Cardiac ventricle fibroblast (primary cell): ENCODE measurements at places on chromosomes 3 and 15. TPM values are rescaled to one million over a fixed set of nuclear protein-coding genes. Genes with fewer than 3 reads are reported as not detected.

FBXO40 gene
- not detected in 2 replicates for total RNA-seq

GATA2 gene
- 4.6 and 5.1 TPM in 2 replicates for total RNA-seq

PARP15 gene
- total RNA-seq = 0.44 TPM in 1 of 2 replicates, not detected in the other

GATM gene
- not detected in 2 replicates for total RNA-seq

OXTR gene
- 0.15 and 3.2 TPM in 2 replicates for total RNA-seq
